ENCODE measurements at places on chromosomes 7 and 10.

- DNase-seq = no peak
These were observed 12.2 kb downstream of the IGF2BP3 start for GRCh38 chr7:23458044-23458443.

GRCh38 chr10:126964190-126964589, 59.0 kb downstream of the DOCK1 start:
- no peak for DNase-seq

DNA sequence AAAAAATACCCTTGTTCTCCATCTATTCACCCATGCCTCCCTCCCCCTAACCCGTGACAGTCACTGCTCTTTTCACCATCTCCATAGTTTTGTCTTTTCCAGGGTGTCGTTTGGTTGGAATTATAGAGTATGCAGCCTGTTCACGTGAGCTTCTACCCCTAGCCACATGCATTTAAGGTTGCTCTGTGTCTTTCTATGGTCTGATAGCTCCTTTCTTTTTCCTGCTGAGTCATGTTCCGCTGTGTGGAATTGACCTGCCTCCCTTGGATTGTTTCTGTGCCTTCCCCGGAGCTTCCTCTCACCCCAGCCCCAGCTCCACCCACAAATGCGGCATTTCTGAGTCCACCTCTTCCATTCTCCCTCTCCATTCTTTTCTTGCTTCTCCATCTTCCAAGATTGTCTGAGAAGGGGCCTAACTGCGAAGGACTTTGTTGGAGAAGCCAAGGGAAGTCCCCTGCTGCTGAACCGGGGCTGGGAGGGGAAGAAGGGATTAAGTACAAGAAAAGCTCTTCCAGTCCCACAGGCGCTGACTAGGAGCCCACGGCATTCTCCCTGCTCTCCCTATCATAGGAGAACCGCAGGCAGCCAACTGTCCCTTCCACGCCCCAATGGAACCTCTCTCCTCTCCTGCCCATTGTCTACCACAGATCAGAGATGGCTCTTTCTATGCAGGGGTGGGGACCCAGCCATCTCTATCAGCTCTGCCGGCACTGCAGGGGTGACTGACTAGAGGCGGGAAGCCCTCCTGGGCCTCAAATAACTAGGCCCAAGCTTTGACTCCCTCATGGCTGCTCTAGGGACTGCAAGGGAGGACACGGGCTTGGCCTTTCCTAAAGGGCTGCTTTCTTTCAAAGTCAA, 87.5 kb upstream of the ANLN start:
- DNase-seq = no peak

- no peak for DNase-seq
These were observed 5.5 kb downstream of the GPR146 start for GRCh38 chr7:1049801-1050200.
